ENCODE measurements at places on chromosomes 6 and 20.
A peak's percentile ranks its signal among the peaks of the same experiment; 100 is the strongest.

- DNase-seq = no peak
These were observed 9.6 kb upstream of the CHD6 start for GRCh38 chr20:41627611-41628244.

DNA sequence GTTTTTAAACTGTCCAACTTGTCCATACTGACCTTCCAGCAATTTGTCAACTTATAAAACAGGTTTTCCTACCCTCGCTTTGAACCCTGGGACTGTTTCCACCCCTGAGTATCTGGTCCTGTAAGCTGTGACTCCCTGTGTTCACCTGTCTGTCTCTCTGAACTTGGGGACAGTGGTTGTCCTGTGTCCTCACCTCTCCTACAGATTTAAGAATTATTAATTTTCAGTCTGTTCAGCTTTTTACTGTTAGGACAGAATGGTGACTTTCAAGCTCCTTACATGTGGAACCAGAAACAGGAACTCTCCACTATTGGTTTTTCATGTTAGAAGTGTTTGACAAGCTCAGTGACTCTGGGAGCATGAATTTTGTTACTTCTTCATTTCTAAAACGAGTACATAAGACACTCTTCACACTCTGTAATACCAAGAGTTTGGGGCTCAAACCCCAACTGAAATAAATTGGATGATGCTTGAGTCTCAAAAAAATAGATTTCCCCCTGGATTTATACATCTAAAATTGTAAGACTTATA lies 713.9 kb downstream of the COL12A1 start:
- DNase-seq = no peak

DNA sequence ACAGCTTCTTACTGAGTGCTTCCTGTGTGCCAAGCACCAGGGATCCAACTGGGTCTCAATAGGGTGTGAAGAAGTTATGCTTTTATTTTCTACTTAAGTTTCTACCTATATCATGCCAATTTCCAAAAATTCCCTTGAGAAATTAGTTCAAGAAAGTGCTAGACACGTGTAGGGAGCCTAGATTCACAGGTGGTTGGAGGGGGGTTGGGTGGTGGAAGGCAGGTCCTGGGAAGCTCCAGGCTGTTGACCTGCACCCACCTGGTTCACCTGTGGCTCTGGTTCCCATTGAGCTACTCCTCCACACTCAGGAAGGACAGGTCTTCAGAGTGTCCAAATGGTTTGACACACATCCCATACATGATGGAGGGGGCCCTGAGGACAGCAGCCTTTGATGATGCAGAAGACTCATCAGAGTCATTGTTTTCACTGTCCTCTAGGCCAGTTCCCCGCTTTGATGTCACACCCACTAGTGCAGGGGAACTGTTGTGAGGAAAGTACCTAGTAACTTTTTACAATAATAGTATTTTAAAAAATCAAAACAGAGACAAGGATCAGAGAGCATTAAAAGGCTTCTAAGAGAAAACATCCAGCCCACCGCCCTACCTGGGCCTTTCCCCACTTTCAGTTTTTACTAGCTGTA lies 39.8 kb upstream of the MYL9 start:
- DNase-seq = no peak

DNA sequence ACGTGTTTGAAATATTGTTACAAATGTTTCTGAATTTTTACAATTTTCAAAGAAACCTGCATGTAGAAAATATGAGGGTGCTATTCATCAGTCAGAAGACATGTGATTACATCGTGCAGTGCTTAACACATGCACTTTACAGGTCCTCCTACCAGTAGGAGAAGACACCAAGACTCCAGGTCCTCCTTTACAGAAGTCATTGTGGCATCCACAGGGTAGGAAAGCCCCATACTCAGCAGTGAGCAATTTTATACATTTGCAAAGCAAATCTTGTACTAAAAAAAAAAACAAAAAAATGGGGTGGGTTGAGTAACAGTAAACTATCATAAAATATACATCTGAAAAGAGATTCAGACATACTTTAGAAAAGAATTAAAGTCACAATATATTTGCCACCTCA lies 14.0 kb downstream of the TPD52L1 start:
- no peak for DNase-seq

DNA sequence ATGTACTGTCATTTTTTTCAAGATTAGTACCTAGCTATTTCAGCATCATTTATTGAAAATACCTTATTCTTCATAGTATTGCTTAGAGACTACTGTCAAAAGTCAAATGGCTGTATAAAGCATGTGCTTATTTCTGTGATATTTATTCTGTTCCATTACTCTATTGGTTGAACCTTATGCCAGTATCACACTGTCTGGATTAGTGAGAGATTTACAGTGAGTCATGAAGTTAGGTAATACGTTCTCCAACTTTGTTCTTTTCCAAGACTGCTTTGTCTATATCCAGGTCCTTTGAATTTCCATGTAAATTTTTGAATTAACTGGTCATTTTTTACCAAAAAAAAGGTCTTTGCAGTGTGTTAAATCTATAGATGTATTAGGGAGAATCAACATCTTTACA lies 18.6 kb upstream of the RNF217 start:
- no peak for DNase-seq

DNA sequence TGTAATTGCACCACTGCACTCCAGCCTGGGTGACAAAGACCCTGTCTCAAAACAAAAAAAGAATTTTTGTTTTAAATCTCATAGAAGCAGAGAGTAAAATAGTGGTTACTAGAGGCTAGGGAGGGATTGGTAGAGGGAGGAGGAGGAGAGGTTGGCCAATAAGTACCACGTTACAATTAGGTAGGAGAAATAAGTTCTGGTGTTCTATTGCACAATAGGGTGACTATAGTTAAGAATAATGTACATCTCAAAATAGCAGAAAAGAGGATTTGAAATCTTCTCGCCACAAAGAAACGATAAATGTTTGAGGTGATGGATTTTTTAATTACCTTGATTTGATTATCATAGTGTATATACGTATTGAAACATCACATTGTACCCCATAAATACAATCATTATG lies 27.1 kb upstream of the TOP1 start:
- DNase-seq = no peak

DNA sequence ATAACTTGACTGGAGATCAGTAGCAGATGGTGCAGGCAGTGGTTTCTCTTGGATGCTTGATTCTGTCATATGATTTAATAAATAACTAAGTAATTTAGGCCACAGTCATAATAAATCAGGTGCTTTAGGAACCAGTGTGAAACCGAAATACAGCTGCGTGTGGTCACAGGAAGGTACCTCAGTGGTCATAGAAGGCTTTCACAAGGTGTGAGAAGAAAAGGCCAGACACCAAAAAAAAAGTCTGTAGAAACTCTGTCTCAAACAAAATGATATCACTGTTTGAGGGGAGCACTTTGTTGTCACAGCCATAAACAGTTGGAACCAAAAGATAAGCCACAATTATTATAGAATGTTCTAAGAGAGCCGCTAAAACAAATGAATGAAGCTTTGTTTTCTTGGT lies 56.5 kb downstream of the ARMC2 start:
- no peak for DNase-seq

- no peak for DNase-seq
These were observed 191.7 kb upstream of the HSF2 start for GRCh38 chr6:122207794-122208193.

GRCh38 chr6:79047072-79047471 lies 31.0 kb downstream of the PHIP start:
- no peak for DNase-seq

- DNase-seq = peak; percentile 51
These were observed 12.4 kb downstream of the GRM1 start for GRCh38 chr6:146041282-146041681.

GRCh38 chr20:50256577-50256976 lies 65.9 kb downstream of the CEBPB start:
- peak; percentile 95 for DNase-seq

DNA sequence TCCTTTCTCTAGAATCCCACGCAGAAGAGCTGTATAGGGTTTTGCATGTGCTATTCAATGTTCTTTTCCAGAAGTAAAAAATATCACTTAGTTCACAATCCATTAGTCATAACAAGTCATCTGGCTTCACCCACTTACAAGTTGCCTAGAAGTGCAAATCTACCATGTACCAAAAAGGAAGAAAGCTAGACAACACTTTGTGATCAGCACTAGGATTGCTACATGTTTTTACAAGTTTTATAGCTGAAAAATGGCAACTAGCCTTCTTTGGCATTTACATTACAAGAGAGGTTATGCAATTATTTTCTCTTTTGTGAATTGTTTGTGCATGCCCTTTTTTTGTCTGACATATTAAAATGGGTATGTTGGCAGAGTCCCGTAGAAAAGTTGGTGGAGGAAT lies 85.6 kb upstream of the PTPRK start:
- DNase-seq = no peak

DNA sequence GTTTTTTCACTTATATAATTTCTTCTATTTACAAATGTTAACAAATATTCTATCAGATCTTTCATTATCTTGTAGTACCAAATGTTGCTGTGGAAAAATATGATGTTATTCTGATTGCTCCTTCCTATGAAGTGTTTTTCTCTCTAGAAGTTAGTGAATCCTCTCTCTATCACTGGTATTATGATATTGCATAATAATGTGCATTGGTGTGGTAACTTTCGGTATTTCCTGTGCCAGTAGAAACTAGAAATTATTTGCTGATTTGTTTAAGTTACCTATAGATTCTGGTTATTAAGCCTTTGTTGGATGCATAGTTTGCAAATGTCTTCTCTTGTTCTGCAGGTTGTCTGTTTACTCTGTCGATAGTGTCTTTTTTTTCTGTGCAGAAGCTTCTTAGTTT lies 342.5 kb downstream of the CENPW start:
- no peak for DNase-seq

- DNase-seq = no peak
These were observed 65.5 kb downstream of the PTPRT start for GRCh38 chr20:43124241-43124640.

- DNase-seq = peak; percentile 8
These were observed 920.4 kb upstream of the GJE1 start for GRCh38 chr6:141212296-141212695.

DNA sequence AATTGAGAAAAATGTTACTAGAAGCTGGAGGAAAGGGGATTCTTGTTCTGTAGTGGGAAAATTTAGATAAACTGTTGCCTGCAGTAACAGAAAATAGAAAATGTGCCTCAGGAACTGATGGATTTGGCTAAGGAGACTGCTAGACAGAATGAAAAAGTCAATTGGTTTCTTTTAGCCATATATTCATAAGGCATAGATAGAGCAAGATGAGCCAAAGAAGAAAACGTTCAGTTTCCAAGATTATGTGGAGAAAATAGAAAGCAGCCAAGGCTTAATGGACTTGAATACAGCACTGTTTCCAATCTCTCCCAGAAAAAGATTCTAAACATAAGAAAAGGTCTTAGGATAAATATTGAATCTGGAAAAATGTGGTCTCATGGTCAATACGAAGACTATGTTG lies 115.1 kb upstream of the TCF21 start:
- no peak for DNase-seq

GRCh38 chr6:63372951-63373533 lies 53.3 kb upstream of the LGSN start:
- DNase-seq = no peak

GRCh38 chr20:20017844-20018185 lies 653 bp downstream of the NAA20 start:
- DNase-seq = peak; percentile 35

DNA sequence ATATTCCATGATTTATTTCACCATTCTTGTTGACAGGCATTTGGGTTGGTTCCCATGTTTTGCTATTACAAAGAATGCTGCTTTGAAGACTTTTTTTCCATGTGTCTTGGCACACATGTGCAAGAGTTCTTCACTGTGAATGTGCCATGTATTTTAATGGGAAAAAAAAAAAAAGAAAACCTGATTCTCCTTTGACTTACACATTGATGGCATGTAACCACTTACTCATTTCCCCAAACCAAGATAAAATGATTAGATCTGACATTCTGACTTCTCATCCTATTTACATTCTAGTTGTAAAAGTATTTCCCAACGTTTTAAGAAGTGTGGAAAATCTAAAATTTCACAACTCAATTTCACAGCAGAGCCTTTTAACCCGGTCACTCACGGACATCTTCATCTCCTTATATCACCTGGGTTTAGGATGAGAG lies 4.4 kb downstream of the CAP2 start:
- no peak for DNase-seq

- peak; percentile 81 for DNase-seq
These were observed 1.4 kb downstream of the UNC93A start for GRCh38 chr6:167292301-167293087.

- peak; percentile 32 for DNase-seq
These were observed 26.3 kb upstream of the TFB1M start for GRCh38 chr6:155340464-155341129.

DNA sequence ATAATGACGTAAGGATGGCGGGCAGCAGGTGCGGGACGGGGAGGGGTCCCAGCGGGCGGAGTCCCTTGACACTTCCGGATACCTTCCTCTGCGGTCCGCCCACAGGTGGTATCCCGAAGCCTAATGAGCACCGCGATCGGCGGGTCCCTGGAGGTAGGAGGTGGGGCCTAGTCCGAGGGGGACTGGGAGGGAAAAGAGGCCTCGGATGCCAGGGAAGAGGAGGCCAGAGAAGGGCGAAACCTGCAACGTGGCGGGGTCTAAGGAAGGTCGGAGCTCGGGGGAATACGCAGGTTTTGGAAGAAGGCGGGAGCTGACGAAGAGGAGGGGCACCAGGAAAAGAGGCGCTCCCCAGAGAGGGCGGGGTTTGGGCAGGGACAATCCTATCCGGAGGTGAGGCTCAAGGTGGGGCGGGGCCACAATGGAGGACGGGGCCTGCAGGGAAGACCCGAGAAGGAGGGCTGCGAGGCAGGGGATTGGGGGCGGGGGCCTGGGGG lies 3.7 kb downstream of the PRSS16 start:
- DNase-seq = peak; percentile 92

GRCh38 chr20:50429412-50429811 lies 80.8 kb upstream of the PTPN1 start:
- DNase-seq = no peak

- no peak for DNase-seq
These were observed 136.8 kb downstream of the EPHA7 start for GRCh38 chr6:93282521-93283031.

DNA sequence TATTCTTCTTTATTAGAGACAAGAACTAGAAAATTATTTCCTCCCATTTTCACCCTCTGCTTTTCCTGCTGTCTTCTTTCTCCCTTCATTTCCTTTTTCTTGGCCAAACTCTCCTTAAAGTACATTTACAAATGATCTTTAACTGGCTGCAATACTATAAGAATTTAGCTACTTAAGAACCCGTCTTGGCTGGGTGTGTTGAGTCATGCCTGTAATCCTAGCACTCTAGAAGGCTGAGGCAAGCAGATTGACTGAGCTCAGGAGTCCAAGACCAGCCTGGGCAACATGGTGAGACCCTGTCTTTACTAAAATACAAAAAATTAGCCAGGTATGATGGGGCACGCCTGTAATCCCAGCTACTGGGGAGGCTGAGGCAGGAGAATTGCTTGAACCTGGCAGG lies 39.3 kb upstream of the SRPK1 start:
- no peak for DNase-seq

DNA sequence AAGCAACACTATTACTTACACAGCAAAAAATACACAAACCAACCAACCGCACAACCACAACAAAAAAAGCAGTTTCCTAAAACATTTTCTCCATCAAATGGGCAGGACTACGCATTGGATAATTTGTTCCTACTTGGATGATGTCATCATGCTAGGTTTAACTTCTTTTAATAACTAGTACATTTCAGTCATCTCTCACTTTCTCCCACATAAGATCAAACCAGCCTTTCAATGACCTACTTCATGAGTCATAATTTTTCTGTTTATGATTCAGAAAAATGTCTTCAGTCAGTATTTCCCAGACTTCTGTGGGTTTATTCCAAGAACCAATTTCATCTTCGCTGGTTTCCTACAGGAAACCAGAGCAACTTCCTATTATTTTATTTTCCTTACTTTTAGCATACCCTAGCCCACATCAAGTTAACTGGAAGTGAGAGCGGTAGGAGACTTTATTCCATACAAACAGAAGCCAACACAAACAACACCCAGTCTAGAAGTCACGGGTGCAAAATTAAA lies 134.2 kb downstream of the GMDS start:
- no peak for DNase-seq
